ENCODE measurements at places on chromosomes 1 and 21.

DNA sequence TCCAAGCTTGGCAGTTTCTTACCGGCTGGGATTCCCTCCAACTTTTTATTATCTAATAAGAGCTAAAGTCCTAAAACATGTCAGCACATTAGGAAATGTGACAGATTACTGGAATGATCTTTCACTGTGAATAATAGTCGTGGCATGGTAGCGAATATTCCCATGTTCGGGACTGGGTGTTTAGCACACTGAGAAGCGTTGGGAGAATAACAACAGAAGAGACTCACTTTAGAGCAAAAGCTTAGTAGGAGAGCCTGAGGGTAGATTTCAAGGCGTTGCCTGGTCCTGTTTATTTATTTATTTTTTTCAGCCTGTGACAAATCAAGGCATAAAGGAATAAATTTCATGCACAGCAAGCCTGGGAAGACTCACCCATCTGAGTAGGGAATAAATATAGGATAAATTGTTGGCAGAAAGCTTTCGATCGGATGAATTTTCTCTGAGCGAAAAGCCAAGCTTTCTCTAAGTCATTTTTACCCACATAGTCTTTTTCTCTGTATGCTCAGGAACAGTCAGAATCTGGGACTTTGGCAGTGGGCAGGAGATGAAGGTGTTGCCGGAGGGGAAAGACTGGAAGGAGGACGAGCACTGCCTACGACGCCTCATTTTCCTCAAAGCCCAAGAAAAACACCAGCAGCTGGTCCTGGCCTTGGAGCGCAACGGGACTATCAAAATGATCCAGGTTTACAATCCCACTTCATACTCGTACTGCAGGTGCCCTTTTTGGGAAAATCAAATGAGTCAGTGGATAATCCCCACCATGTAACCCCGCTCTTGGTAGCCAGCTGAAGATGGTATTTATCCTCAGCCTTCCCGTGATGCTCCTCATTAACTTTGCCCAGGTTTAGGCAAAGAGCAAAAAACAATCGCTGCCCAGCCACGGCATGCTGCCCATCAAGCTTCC lies 97.2 kb downstream of the WDR64 start:
- no peak for DNase-seq

GRCh38 chr1:246815693-246816270 lies 91.6 kb downstream of the SCCPDH start:
- no peak for DNase-seq

DNA sequence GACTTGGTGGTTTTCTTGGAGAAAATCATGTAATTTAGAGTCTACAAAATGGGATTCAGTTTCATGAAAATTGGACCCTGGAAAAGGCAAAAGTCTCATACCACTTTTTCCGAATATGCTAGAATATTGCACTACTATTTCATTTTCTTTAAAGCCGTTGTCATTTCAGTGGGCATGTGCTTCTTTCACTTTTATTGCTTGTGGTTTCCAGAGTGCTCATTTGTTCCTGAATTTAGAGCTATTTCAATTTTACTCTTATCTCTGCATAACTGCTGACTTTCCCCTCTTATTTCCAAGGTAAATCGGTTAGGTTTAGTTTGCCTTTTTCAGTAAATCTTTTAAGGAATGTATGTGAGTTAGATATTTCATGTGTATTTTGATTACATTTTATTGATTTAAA lies 11.6 kb downstream of the HHAT start:
- no peak for DNase-seq

DNA sequence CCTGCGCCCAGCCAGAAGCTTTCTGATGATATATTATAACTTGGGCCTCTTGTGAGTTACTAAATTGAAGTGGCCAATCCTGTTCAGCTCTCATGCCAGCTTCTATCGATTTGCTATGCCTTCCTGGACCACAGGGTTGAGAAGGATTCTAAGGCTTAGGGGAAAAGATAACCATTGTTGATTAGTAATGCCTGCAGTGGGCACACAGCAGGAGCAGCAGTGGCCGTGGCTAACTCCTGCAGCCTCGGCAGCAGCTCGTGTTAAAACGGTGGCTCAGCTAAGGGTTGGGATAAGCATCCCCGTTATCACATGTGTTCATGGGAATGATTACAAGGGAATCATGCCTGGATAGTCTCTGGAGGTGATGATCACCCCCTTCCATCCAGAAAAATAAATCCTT lies 20.5 kb upstream of the KCNE2 start:
- DNase-seq, result no peak

GRCh38 chr1:222618001-222618879 lies at the start of gene MIA3:
MIA3 (plus strand) TSS chr1:222618097; CDS start chr1:222618111, 14 bp downstream.
- peak; percentile 84 for DNase-seq

DNA sequence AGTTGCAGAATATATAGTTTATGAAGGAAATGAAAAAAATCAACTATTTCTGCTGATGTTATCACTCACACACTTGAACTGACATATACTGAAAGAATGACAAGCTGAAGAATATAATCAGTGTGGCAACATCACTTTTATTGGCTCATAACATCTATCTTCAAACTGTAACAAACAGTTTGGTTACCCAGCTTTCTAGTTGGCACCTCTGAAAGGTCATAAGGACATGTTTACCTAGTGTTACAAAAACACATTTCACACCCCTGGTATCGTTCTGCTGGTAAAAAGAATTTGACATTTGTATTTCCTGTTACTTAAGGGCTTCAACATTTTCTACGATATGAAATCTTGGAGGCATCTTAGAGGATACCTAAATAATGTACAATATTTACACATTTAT lies 1267.0 kb upstream of the NCAM2 start:
- no peak for DNase-seq

DNA sequence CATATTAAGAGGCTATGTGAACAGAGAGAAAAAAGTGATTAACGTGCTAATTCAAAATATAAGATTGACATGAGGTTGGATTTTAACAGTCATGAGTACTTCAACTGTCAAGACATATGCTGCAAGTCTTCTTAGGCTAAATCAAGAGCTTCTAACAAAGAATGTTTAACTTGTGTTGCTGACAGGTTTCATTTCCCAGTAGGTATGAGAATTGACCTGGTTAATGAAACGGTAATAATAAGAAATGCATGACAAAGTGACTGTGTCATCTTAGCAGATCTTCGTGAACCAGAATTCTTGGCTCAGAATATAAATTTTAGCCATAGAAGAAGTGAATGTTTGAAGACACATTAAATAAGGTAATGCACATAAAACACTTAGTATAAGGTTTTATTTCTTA lies 132.6 kb upstream of the PTGFR start:
- no peak for DNase-seq

GRCh38 chr1:116356673-116357072 lies 16.4 kb upstream of the ATP1A1 start:
- no peak for DNase-seq

DNA sequence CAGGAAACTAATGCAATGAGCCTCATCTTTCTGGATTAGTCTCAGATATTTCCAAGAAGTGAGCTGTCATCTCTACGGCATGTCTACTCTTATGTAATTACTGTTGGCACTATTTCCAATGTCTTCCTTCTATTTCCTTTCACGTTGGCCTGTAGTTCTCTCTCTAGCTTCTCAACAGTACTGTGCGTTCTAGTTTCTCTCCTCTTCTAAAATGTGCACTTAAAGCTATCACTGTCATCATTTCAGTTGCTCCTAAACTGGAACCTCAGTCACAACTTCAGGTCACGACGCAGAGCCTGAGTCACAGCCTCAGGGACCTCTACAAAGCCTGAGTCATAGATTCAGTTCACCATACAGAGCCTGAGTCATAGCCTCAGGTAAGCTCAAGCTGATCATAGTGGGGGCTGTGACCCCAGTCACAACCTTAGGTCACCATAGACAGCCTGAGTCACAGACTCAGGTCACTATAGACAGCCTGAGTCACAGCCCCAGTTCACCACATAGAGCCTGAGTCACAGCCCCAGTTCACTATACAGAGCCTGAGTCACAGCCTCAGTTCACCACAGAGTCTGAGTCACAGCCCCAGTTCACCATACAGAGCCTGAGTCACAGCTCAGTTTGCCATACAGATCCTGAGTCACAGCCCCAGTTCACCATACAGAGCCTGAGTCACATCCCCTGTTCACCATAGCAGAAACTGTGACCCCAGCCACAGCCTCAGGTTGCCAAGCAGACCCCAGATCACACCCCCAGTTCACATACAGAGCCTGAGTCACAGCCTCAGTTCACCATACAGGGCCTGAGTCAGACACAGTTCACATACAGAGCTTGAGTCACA lies 13.0 kb downstream of the WNT9A start:
- peak; percentile 67 for DNase-seq

Measured in stimulated activated CD4-positive, alpha-beta T cell treated with anti-CD3 and anti-CD28 coated beads, Interleukin-15, amount 100 ng/mL, for 24 hours (primary cell).